Fibroblast of skin of left biceps (primary cell): ENCODE measurements at places on chromosomes 2 and 18.

DNA sequence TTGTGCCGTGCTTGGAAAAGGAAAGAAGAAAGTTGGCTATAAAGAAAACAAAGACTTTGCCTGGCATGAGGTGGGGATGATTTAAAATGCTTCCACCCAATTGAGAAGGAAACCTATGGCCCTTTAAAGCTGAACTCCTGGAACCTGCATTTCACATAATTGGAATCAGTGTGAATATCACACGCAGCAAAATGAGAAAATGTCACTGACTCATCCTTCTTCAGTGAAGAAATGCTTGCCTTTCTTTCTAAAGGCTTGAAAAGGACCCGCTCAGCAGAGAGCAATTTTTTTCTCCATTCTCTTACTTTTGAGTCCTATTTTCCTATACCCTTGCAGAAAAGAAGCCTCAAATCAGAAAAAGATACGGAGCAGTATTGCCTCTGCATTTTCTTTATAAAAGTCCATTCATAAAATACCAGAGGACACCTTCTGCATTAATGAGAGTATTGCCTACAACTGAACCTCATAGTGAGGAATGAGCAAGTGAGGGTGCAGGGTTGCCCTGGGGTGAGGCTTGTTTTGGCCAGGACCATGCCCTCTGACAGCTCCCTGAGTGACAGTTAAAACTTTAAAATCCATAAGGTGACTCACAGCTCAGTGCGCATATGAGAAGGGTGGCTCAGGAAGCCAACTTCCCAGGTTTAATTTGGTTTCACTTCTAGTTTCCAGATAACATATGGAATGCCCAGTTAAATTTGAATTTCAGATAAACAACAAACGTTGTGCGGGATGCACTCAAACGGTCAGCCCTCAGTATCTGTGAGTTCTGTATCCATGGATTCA is 191.9 kb upstream of the GYPC start:
- no peak for DNase-seq

- no peak for DNase-seq
Observed at GRCh38 chr2:165173215-165173614, 30.6 kb downstream of the SCN3A start.

DNA sequence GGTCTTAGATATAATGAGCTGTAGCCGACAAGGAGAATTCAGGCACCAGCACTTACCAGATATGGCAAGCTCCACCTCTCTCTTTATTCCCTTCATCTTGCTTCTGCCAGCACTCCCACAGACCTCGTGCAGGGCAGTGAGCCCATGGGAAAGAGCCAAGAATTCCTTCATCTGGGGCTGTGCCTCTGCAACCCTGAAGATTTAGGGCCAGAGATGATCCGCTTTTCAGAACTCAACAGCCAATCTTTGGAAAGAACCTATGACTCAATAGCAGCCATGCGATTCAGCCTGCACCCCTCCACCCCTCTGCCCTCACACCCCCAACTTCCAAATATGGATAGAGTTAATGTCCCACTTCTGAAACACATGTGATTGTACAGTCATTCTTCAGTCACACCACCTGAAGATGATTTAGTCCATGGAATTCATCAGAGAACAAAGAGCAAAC is 533.7 kb upstream of the TNP1 start:
- peak; percentile 93 for DNase-seq

DNA sequence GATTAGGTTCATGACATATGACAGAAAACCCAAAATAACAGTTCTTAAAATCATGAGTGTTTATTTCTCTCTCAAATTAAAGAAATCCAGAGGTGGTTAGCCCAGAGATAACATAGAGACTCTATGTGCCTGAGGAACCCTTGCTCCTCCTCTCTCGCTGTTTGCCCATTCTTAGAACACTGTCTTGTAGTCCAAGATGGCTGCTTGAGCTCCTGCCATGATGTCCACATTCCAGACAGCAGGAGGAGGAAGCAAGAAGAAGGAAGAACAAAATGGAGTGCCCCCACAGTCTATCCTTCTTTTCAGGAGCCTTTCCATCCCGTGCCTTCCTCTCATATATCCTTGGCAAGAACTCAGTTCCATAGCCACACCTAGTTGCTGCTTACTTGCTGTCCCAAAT is 13.9 kb upstream of the ST8SIA5 start:
- no peak for DNase-seq

DNA sequence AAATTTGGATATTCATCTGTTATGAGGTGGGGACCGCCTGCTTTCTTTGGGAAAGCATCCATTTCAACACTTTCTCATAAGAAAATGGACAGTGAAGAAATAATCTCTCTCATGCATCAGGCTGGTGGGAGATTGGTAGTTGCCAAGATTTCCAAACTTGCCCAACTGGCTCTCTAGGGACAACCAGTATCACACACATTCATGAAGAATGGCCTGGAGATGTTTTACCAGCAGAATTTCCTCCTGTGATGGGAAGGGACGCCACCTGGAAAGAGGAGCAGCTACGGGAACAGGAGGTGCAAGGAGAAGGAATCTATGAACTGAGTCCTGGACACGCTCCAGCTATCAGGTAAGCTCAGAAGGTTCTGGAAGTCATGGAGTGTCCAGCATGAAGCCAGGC is 39.4 kb downstream of the LIPG start:
- no peak for DNase-seq
